ENCODE measurements at places on chromosomes 5 and 9. TPM values are rescaled to one million over a fixed set of nuclear protein-coding genes. Genes with fewer than 3 reads are reported as not detected.

GRCh38 chr5:25944786-25945185 lies 1093.6 kb downstream of the CDH9 start:
- DNase-seq: no peak

GRCh38 chr9:63817622-63818518 lies 1467.1 kb downstream of the FOXD4L5 start:
- DNase-seq: peak; percentile 77

DNA sequence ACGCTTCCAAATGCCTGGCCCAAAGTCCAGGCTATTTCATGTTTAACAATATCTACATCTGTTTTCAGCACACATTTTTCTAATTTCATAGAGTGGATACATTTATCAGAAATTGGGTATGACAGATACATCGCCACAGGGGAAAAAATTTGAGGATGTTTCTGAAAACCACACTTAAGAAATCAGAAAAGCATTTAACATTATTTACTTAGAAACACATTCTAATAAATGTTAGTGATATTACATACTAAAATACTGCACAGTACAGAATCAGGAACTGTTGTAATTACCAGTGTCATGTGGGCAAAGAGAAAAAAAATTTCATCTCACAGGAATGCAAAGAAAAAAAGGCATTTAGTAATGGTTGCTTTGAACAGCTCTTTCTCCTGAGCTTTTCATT lies 310.5 kb upstream of the KIF2A start:
- no peak for DNase-seq

- no peak for DNase-seq
These were observed 27.7 kb upstream of the GPX3 start for GRCh38 chr5:150992705-150993104.

- no peak for DNase-seq
These were observed 199.8 kb downstream of the PDE4D start for GRCh38 chr5:59693492-59694309.

DNA sequence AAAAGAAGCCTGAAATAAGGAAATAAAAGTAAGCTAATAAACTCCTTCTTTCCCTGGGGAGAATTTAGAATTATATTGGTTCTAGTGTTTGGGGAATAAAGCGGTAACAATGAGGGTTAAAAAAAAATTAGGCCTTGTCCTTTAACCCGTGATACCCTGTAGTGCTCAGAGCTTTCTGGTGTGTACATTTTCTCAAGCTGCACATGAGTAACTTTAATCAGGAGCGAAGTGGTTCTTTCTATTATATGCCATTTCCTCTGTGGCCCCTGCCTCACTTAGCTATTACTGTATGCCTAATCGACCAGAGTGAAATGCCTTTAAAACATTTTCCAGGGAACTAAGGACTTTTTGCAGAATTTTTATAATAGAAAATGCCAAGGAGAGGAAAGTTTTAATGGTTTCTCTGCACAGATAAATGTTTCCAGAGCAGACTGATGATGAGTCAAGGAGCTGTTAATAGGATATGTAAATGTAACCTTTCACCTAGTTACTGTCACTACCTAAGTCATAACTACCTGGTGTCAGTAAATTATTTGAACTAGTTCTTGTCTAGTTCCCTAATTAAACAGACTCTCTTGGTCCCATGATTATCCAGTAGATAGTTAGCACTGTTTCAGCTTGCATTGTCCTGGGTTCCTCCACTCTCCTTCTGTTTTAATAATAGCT lies 7.6 kb downstream of the PAM start:
- DNase-seq: no peak

DNA sequence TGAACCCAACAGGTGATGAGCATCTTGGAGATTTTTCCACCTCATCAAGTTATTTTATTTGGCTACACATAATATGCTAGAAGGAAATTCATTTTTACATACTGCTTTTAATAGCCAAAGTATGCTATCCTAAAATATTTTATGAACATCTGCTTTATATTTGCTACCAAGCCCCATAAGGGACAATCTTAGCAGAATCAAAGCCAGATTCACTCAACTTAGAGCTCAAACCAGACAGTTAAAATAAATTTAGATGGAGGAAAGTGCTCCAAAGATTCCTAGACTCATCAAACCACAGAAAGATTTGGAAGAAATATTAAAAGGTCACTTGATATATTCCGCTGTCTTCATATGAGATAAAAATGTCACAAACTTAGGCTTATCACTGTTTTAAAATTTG lies 637.1 kb upstream of the CCNG1 start:
- no peak for DNase-seq

GRCh38 chr5:112228667-112229066 lies 190.4 kb downstream of the EPB41L4A start:
- peak; percentile 89 for DNase-seq

- no peak for DNase-seq
These were observed 6.8 kb downstream of the NNT start for GRCh38 chr5:43609752-43610151.

DNA sequence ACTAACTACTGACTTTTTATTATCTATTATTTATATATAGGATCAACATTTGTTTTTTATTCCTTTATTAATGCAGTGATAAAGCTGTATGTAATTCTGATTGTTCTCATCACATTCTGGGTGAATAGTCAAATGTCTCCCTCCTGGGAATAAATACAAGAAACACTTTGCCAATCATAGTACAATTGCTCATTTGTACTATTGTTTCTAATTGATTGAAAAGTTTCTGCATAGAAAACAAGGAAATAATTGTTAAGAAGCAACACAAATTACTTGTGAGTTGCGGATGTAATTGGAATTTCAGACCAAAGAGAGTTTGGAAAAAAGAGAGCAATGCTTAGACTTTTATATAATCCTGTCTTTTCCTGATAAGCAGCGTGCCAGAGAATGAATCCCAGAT lies 1013.9 kb downstream of the EFNA5 start:
- no peak for DNase-seq

- DNase-seq: peak; percentile 86
These were observed at the start of gene TGFBI for GRCh38 chr5:136028782-136029742. TSS of gene TGFBI (plus strand) at chr5:136028988. CDS start at chr5:136029056, 68 bp downstream.

DNA sequence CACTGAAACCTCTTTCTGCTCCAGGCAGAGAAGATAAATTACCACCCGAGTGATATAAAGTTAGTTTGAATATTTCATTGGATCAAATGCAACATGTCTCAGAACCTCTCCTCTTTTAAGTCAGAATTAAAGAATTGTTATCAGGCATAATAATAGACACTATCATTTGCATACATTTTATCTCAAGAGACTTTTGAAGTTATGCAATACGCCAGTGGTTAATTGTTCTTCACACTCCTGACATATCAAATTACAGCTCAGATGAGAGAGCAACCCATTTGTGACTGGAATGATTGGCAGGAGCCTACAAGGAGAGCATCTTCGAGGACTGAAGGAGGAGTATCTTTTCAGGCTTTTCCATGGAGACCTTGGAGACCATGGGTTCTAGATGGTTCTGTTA lies 452.2 kb downstream of the KDM4C start:
- no peak for DNase-seq

DNA sequence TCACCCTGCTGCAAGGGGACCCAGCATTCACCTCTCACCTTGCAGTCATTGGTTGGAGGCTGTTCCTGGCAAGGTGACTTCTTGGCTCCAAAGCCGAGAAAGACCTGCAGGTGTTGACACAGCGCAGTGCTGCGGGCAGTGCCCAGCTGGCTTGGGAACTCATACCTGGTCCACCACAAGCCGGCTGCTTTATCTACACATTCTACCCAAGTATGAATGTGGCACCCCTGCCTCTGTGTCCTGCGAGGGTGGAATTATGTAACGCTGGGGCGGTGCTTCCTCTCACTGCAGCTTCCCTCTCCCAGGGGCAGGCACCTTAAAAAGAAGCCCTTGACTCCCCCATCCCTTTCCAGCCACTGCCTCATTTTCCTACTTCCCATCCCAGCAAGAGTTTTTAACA lies 2.5 kb upstream of the ZMYND19 start:
- peak; percentile 31 for DNase-seq

- DNase-seq: no peak
These were observed at the start of gene PCDHB14 for GRCh38 chr5:141223112-141223783. TSS of gene PCDHB14 (plus strand) at chr5:141223343. CDS start at chr5:141223506, 163 bp downstream.

DNA sequence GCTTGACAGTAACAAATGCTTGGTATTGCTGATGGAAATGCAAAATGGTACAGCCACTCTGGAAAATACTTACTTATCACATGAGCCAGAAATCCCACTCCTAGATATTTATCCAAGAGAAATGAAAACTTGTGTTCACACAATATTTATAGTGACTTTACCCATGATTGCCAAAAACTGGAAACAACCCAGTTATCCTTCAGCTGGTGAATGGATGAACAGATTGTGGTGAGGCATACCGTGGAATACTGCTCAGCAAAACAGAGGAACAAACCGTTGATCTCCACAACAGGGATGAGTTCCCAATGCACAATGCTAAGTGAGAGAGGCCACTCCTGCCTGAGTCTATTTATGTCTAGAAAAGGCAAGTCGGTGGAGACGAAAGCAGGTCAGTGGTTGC lies 40.5 kb upstream of the LRRC14B start:
- no peak for DNase-seq

- DNase-seq: no peak
These were observed 226.3 kb downstream of the AOPEP start for GRCh38 chr9:94952565-94953373.

- DNase-seq: no peak
These were observed 229.5 kb downstream of the FAM114A2 start for GRCh38 chr5:153809166-153809565.

DNA sequence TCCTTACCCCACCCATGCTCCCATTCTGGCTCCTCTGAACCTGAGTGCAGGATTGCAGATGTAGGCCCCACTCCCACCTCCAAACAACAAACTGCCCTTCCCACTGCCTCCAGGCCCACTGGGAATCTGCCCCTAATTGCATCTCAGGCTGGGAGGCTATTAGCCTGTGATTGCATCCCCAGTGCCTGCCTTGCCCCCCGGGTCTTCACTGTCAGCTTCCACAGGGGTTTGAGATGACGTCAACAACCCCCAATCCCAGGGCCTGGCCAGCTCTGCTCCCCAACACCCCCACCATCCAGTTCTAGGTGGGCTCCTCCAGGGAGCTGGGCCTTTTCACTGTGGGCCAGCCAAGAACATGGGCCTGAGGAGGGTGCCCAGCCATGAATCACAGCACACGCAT lies 91.5 kb downstream of the PCDH1 start:
- DNase-seq: no peak

GRCh38 chr5:57291894-57292293 lies 118.0 kb downstream of the GPBP1 start:
- no peak for DNase-seq

DNA sequence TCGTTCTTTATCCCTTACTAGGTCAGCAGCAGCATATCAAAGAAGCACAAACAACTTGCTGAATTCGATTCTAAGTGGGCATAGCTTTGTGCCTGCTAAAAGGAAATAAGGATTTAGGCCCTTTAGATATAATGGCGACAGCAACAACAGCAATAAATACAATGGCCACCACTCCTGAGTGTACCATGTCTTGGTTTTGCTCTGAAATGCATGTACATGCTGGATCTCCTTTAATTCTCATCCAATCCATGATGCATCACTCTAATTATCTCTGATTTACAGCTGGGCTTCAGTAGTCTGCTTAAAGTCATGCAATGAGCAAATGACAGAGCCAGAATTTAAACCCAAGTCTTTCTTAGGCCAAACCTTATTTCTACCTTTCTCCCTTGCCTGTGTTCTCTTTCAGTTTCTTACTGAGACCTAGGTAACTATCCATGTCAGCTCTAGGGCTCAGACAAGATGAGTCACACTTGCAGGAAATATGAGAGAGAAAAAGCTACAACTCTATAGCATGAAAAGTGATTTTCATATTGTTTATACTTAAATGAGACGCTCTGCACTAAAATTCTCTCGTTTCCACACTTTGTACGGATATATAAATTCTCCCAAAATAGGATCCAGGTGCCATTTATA lies 111.8 kb downstream of the HMHB1 start:
- no peak for DNase-seq

GRCh38 chr5:116652196-116652729 lies 77.6 kb upstream of the SEMA6A start:
- peak; percentile 74 for DNase-seq

- DNase-seq: no peak
These were observed 67.1 kb upstream of the PPP2R2B start for GRCh38 chr5:146945617-146946084.

DNA sequence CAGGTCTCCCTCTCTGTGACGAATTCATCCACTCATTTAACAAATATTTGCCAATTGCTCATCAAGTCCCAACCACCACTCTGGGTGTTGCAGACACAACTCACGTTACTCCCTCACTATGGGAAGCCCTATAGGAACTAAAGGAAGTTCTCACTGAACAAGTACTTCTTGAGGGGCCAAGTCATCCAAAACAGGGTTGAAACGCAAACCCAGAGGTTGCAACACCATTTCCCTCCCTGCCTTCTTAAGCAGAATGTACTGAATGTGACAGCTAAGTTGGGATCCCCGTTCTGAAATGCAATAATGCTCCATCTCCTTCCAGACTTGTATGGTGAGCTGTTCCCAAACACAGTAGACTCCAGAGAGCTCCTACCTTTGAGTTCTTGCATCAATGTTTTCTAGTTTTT lies 34.3 kb downstream of the EPB41L4B start:
- DNase-seq: no peak

DNA sequence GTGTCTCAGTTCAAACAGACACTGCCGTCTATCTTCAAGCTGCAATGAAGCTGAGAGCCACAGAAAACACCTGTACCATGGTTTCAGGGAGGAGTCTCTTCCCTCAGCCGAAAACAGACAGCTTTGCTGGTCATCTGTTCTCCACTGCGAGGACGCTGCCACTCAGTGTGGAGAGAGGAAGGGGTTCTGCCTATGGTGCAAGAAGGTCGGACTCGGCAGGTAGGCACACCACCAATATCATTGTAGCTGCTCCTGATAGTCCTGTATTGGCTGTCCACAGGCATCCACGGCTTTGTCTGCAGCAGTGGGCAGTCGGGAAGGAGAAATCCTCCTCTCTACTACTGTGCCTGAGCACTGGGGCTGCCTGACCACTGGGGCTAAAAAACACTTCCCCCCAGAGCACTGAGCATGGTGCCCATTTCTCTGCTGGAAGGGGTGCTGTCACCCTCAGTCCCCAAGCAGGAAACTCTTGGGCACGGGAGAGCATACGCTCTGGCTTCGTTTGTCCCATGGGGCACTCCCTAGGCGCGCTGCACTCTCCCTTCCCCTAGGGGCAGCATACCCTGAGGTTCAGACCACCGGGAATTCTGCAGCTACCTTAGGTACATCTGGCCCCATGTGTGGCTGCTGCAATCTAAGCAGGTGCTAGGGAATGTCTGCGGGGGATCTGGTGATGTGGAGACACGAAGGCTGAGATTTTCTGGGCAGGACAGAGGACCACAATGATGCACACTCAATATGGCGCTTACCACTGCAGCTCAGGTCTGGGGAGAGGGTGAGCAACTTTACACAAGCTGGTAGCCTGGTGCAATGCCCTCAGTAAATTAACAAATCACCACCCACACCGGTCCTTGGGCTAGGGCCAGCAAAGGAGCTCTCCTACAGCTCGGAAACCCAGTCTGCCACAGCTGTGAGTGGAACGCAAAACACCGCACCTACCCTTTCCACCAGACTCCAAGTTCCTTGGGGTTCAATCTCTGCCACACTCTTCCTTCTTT lies 880.9 kb upstream of the SEMA6A start:
- peak; percentile 22 for DNase-seq

The BHMT2 gene
- 10.0 TPM for total RNA-seq

The OR13J1 gene
- total RNA-seq: not detected

The ESM1 gene
- total RNA-seq: not detected

The TMEM215 gene
- total RNA-seq: not detected

The PCDHB11 gene
- 0.73 TPM for total RNA-seq

The ISL1 gene
- total RNA-seq: not detected

The ROPN1L gene
- not detected for total RNA-seq

The PCDHGA4 gene
- 9.3 TPM for total RNA-seq

The STPG3 gene
- total RNA-seq: 1.3 TPM

Data from Right ventricle myocardium superior (tissue), 1 donor.